ENCODE measurements at places on chromosomes 7 and 10.

DNA sequence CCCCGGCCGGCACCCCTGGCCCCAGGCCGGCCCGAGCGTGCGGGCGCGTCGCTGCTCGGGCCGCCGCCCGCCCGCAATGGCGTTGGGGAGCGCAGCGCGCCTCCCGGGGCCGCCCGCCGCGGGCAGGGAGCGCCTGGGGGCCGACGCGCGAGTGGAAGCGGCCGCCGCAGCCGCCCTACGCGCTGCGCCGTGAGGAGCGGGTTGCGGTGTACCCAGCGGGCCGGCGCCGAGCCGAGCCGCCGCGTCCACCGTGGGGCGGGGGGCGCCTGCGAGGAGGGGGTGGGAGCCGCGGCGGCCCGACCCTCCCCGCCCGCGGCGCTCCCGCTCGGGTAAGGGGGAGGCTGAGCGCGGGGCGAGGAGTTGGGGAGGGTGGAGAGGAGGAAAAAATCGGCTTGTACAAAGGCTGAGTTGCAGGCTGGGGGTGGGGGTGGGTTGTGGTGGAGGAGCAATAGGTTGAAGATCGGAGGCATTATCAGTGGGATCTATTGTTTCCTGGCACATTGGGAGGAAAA lies 473 bp downstream of the PPP1R9A start:
- DNase-seq, result no peak

- DNase-seq, result no peak
Measured at GRCh38 chr10:101831169-101831811, 12.3 kb downstream of the KCNIP2 start.

DNA sequence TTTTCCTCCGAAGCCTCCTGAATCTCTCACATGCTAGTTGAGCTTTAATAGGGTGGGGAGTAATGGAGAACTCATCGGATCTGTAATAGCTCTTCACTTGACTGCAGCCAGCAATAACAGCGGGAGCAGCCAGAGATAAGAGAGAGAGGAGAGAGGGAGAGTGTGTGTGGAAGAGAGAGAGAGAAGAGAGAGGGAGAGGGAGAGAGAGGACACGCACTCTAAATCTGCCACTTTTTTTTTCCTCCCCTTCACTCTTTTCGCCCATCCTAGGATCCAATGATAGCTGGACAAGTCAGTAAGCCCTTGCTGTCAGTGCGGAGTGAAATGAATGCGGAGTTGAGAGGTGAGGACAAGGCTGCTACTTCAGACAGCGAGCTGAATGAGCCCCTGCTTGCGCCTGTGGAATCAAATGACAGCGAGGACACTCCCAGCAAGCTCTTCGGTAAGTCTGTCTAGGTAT lies 107.9 kb downstream of the POU6F2 start:
- DNase-seq, result no peak

DNA sequence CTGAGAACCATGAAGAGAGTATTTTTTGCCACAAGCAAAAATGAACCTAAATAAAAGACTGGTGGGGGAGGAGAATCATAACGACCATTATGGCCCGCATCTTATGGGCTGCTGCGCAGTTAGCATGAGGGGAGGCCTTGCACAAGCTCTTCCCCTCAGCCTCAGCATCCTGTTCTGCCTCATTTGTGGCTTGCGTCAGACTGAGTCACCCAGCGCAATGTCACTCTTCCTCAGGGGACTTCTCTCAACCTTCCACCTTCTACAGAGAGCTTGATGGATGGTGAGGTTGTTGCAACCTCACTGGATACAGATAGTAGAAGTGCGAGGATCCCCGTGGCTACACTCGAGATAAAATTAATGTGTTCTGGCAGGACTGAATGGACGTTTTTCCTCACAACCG lies 16.8 kb upstream of the GPR15LG start:
- DNase-seq, result no peak

DNA sequence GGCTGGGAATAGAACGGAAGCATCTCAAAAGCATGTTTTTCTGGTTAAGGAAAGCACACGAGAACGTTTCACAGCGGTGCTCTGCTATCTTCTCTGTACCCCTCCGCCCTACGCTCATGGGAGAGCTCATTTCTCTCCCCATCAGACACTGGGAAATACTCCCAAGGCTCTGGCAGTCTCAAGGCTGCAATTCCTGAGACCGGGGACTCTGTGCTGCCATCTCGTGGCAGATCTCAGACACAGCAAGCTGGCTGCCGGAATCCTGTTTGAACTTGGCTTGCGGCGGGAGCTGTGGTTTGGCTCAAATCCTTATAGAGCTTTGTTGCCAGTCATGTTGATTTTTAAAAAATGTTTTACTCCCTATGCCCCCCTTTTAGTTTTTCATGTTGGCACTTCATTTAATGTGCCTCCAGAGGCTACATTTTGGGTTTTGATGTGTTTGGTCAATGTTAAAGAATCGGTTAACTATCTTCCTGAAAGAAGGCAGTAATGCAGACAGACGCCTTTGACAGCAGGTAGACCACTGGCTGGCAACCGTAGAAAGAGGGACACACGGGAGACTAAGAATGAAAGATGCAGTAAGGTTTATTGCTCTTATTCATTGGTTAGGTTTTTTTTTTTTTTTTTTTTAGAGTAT lies 27.6 kb downstream of the BMPER start:
- DNase-seq, result peak; percentile 15

- DNase-seq, result no peak
Measured at GRCh38 chr7:81234896-81235295, 316.0 kb upstream of the SEMA3C start.

- no peak for DNase-seq
Measured at GRCh38 chr10:100697070-100697469, 48.3 kb upstream of the PAX2 start.

DNA sequence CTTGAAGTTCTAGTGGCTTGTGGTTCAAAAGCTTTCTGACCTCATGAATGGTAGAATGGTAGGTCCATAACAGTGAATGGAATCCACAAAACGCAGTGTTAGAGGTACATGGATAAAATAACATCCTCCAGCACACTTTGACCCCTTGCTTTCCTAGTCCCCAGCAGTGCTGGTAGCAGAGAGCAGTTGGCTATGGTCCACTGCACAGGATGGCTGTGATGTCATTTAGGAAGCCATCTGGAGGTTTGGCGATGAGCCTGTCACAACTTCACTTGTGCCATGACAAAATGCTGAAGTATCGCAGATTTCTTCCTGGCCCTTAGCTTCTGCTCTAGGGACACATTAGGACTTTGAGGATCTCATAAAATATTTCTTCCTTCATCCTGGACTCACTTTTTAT lies 300.0 kb upstream of the FZD8 start:
- no peak for DNase-seq

- DNase-seq, result no peak
Measured at GRCh38 chr7:21125297-21125696, 302.6 kb upstream of the SP4 start.

GRCh38 chr10:88754287-88754686 lies 5.5 kb upstream of the LIPN start:
- DNase-seq, result no peak

DNA sequence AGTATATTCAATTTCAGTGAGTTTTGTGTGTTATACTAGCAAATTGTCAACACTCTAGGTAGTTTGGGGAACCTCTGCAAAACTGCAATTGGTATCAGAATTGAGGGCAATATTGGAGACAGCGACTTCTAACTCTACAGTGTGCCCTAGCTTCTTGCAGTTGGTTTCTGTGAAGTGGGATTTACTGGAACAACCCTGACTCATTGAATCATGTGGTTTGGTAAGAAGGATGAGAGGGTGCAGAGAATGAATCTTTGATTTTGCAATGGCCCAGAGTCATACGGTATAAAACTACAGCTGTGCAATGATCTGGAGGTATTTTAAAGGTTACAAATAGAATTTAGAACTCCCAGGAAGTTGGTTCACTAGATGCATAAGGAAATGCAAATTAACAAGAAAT lies 129.1 kb upstream of the PPP1R3A start:
- no peak for DNase-seq

DNA sequence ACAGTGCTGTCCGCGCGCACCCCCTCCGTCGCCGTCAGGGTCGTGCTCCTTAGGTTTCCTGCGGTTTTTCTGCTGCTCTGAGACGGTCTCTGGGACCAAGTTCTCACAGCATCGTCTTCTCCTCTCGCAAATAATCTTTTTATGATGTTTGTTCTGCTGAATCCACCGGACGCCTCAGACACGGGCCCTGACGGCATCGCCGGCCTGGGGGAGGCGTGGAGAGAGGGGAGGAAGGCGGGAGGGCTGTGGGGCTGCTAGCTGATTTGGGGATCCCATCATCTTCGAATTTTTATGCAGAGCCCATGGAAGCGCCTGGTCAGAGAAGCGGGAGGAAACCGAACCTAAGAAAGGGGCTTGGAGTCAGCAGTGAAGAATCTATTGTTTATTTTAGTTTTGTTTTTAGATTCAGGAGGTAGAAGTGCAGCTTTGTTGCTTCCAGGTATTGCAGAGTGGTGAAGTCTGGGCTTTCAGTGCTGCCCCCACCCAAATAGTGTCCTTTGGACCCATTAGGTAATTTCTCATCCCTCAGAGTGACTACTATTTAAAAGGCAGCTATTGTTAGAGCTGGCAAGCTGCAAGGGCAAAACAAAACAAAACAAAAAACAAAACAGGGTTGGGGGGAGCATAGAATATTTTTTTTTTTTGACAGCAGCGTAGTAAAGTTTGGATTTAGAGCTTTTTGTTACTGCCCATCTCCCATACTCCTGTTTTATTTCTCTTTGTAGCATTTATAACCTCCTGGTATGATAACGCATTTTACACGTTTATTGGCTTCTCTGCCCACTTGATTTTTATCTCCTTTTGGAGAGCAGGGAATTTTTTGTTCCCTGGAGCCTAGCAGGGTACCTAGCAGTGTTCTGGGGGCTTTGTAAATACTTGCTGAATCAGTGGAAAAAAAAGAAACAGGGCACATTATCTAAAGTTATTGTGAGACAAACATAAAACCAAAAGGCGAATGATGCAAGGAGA lies 92.6 kb downstream of the SPAG6 start:
- DNase-seq, result peak; percentile 20

GRCh38 chr7:10931161-10931560 lies 42.5 kb upstream of the PHF14 start:
- DNase-seq, result no peak

- no peak for DNase-seq
Measured at GRCh38 chr10:67959839-67960476, 75.5 kb downstream of the SIRT1 start.

- DNase-seq, result no peak
Measured at GRCh38 chr7:99248391-99249095, 24.1 kb upstream of the MYH16 start.

DNA sequence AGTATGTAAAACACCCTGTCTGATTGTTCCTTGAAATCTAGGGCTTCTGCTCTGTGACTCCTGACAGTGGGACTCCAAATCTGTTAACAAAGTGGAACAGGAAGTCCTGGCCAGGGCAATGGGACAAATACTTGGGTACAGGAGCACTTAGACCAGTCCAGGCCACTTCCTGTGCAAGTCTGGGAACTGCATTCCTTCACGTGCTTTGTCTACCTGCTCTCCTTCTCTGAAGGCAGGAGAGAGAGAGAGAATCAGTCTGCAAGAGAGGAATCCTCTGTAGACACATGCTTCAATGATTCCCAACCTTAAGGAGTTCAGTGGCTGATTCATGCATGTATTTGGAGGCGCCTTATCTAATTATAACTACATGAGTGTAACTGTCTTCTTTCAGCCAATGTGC lies 530.2 kb downstream of the GATA3 start:
- DNase-seq, result no peak

DNA sequence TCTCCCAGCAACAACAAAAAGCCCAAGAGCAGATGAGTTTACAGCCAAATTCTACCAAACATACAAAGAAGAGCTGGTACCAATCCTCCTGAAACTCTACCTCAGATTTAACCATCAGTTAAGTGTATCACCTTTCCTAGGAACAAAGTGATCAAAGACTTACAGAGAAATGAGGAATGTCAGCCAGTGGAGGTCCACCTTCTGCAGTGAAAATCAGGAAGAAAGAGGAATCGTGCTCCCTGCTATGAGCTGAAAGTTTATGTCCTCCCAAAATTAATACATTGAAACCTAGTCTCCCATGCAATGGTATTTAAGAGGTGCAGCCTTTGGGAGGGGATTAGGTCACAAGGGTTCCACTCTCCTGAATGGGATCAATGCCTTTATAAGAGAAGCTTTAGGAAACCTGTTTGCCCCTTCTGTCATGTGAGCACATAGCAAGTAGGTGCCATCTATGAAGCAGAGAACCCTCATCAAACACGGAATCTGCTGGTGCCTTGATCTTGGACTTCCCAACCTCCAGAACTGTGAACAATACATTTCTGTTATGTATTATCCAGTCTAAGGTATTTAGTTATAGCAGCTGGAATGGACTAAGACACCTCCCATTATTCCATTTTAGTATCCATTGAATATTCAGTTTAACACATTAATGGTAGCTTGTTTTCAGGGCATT lies 139.0 kb upstream of the FZD8 start:
- no peak for DNase-seq

GRCh38 chr7:104650991-104651640 lies 322.7 kb downstream of the LHFPL3 start:
- DNase-seq, result no peak

DNA sequence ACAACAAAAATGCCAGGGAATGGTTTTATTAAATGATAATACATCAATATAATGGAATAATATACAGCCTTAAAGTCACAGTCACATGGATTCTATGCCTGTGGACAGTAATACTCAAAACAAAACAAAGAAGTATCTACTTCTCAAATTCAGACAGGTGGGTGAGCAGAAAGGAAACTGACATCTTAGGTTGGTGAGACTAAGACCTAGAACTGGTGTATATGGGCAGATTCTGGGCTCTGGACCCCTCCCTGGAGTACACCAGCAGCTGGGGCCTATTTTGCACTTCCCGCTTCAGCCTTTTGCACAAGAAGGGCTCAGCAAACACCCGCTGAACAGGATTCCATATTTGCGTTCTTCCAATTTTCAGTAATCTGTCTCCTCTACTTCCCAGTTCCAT lies 5.4 kb upstream of the FIS1 start:
- no peak for DNase-seq

GRCh38 chr10:58952747-58953466 lies 223.5 kb upstream of the PHYHIPL start:
- DNase-seq, result no peak

- DNase-seq, result no peak
Measured at GRCh38 chr10:132906106-132906505, 36.3 kb downstream of the CFAP46 start.

GRCh38 chr7:15561835-15562234 lies at the start of gene AGMO:
TSS of gene AGMO (minus strand) at chr7:15562015.
- no peak for DNase-seq

GRCh38 chr10:1932692-1933094 lies 195.4 kb upstream of the ADARB2 start:
- no peak for DNase-seq
